ENCODE measurements at places on chromosomes 6 and 20.
A peak's percentile ranks its signal among the peaks of the same experiment; 100 is the strongest.

GRCh38 chr6:104607501-104607900, 252.2 kb downstream of the HACE1 start:
- no peak for DNase-seq

GRCh38 chr6:133577851-133578250, 311.1 kb upstream of the TCF21 start:
- no peak for DNase-seq

- no peak for DNase-seq
These were observed 115.1 kb downstream of the ZMYND8 start for GRCh38 chr20:47241345-47241781.

- DNase-seq = no peak
These were observed 15.6 kb upstream of the NELFCD start for GRCh38 chr20:58965270-58966064.

DNA sequence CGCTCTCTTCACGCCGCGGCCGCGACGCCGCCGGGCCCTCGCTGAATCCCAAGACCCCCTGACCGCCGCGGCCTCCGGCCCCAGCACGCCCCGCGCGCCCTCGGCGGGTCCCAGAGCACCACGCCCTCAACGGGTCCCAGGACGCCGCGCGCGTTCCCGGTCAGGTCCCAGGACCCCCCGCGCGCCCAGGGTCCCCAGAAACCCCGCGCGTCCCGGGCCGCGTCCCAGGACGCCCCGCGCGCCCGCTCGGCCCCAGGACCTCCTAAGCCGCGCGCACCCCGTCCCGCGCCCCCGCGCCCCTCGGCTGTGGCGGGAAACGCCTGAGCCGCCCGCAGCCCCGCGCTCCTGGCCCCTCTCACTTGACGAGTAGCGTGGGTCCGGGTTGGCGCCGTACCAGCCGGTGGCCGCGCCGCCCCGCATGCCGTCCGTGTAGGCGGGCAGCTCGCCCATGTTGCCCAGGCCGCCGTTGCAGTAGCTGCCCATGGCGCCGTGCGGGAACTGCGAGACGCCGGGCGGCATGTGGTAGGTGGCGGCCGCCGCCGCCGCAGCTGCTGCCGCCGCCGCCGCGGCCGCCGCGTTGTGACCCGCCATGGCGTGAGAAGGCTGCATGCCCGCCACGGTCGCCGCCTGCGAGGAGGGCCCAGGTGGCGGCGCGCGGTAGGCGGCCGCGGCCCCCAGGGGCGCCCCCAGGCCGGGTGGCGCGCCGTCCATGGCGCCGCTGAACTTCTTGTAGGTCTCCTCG, 556 bp downstream of the NKX2-4 start:
- no peak for DNase-seq

GRCh38 chr6:15825332-15825930, 162.6 kb upstream of the DTNBP1 start:
- no peak for DNase-seq

DNA sequence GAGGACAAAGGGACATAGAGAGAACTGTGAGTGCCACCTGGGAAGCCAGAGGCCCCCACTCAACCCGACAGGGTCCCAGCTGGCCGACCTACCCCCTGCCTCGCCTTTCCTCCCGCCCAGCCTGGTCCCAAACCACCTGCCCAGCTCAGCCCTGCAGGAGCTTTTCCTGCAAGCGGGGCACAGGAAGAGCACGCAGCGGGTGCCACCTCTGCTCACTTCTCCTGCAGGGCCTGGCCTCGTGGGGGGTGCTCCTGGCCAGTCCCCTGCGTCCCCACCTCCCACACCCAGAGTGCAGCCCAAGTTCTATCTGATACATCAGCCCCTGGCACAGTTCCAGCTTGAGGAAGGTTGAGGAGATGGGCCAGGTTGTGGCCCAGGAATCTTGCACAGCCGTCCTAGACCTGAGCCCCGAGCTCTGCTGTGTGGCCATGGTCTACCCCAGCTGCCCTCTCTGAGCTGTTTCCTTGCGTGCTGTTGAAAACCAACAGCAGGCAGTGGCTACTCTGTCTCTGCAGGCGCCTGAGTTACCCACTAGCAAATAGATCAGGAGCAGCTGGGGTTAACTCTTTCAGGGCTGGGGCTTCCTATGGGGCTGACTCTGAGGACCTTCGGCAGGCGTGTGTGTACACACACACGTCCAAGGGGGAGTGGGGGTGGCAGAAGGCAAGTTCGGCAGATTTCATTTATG, 1.7 kb downstream of the NECAB3 start:
- peak; percentile 34 for DNase-seq

DNA sequence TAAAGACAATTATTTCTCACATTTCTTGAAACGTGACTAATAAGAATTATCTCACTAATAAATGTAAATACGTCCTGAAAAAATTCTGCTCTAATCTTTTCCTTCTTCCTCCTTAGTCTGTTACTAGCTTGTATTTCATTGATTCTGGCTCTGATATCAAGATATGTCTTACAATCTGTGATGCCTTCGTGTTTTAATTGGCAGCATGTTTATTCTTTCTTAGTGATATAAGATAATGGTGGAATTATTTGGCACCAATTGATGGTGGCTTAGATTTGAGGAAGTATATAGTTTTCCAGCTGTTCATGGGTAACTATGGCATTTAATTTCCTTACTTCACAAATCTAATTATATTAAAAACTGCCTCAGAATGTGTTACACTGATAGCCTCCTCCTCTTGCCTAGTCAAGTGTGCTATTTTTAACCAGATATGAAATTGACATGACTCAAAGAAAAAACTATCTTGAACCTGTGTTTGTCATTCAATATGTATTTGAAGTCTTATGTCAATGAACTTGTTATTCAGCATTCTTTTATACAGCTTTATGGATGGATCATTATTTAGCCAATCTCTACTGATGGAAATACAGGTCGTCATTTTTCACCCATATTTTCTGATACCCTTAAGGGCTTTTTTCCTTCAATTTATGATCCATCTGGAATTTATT, 5.3 kb downstream of the CCNC start:
- DNase-seq = no peak

DNA sequence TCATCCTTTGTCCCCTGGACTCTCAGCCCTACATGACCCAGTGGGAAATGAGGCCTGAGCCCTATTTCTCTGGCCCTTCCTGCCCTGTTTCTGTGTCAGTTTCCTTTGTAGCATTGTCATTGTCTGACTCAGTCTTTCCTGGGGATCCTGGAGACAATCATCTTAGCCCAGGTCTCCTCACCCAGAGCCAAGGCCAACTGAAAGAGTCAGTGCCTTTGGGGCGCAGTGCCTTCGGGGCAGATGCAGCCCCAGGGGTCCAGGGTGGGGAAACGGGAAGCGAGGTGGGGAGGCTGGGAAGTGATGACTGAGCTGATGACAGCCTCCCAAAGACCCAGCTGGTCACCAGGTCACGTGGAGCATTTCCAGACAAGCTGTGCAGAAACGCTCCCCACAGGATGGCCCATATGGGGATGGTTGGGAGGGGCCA, 93.3 kb upstream of the SULF2 start:
- no peak for DNase-seq

DNA sequence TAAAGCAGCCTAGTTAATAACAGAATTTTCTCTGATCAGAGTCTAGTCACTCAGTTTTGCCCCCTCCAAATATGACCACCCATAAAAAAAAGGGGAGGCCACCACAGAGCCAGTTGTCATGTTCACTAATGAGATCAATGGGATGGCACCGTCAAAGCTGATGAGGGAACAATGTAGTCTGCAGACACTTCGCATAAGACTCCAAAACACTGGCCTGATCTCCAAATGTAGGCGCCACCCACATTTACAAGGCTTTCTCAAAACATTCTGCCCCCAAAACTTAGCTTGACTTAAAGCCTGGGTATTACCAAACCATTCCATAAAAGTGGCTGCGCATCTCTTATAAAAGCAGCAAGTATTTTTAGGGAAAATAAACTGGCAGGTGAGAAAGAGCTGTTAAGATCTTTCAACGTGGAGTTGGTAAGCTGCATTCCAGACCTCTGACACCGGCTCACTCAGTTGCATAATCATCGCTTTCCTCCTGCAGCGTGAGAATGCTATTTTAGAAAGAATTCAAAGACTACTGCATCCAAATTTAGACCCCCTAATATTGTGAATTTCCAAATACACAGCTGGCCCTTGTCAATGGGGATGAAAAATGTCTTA, 59.3 kb downstream of the TBC1D7 start:
- no peak for DNase-seq

- DNase-seq = no peak
These were observed 452.1 kb upstream of the PLCB4 start for GRCh38 chr20:8616792-8617191.

DNA sequence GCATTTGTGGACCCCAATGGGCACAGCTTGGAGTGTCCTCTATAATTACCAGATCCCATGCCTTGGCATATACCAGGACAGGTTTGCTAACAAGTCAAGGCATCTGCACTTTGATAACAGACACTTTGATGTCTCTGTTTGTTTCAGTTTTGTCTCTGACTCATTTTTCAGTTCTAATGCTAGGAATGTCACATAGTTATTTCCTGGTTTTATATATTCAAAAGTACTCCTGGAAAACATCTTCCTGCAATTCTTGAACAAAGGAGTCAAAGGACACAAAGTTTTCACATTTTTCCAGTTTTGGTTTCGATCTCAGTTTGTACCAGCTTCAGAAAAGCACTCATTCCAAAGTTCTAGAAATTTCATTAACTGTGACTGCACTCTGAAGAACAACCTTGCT, 188.1 kb downstream of the FOXC1 start:
- DNase-seq = no peak

DNA sequence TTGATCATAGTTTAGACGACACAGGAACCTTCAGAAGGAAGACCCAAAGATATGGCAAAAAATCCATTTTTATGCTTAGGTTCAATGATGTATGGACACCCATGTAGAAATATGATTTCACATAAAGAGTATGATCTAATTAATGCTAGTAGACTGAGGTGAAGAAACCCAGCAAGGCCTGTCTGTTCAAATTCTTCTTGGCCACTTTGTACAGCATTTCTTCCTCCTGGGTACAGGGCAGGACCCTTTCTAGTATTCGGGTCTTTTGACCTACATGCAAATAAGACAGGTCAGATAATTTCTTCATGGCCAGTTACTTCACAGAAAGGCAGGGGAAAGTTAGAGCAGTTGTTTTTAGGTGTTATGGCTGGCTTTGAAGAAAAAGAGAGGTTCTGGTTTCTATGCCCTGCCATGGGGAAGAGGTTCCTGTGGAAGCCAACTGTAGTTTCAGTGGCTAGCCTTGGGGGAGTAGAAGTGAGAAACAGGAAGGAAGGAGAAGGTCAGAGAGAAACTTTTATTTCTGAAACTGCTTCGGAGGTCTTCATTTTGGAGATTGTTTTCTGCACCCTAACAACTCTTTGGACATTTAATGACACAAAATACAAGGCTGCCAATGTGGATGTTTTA, 208.3 kb downstream of the PTPRK start:
- peak; percentile 4 for DNase-seq

DNA sequence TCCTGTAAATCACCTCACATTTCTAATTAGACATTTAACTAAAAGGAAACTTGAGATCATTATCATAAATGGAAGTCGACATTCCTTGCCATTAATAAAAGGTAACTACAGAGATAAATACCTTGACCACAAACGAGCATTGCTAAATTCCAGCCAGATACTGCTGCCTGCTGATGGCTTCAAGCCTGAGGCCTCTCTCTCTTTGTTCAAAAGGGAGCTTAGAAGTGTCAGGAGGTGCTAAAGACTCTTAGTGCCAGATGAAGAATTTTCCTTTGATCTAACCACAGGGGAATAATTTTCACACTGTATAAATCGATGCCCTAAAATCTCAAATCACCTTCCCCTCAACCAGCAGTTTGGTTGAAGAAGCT, 248.2 kb upstream of the PMEPA1 start:
- DNase-seq = no peak

DNA sequence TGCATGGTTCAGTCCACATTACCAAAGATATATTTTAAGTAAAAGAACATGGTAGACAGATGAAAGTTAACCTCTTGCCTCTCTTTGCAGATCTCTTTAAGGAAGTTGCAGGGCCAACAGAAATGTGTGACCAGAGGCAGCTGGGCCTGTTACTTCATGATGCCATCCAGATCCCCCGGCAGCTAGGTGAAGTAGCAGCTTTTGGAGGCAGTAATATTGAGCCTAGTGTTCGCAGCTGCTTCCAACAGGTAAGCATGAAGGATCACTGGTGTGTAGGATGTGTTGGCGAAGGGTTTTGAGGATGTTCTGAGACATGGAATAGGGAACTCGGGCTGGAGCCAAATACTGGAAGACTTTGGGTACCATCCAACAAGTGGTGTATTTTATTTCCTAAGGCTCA, 508.6 kb downstream of the UTRN start:
- no peak for DNase-seq

DNA sequence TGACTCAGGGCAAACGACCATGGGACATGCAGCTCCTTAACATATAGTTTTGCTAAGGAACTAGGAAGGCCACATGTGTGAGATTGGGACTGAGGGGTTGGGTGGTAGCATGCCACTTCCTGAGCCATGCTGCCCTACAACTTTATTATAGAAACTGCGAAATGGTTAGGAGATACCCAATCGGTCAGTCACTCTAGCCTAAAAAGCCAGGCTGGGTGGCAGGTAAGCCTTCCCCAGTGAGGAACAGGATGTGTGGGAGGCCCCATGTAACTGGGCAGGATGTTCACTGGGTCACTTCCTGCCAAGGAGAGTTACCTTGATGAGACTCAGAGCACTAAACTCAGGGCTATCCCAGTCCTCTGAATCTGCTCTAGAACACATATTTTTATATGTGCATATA, 123.5 kb downstream of the MAP3K7 start:
- DNase-seq = no peak

DNA sequence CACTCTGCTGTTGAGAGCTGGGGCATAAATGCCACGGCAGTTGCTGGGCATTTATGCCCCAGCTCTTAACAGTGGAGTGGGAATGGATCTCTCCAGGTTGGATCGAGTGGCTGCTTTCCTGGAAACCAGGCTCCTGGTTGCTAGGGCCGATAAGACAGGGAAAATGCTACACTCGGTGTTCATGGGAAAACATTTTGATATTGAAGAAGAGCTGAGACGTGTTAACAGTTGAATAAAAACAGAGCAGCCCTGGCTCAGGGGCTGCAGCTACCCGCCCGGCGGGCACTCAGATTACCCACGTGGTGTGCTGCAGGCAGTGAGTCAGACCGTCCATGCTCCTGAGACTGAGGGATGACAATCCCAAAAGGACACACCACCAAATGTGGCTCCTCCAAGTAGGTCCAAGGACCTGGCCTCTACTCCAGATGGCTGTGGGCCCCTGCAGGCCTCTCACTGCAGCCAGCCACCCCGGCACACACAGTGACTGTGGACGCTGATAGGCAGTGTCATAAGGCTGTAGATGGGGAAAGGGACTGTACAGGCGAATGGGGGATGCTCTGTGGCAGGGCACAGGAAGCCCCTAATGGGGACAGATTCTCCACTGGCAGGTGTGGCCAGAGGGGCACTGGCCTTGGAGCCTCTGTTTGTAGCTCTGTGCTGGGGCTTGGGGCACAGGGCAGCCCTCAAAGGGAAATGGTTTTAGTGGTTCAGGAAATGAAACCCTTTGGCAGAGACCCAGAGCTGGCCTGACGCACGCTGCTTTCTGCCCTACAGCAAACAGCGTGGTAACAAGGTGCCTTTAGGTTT, 237.8 kb downstream of the LY86 start:
- DNase-seq = peak; percentile 82

GRCh38 chr6:89707766-89708165, 69.2 kb upstream of the LYRM2 start:
- no peak for DNase-seq

- DNase-seq = peak; percentile 54
These were observed 348 bp upstream of the PYGB start for GRCh38 chr20:25247518-25247955.

GRCh38 chr20:20518263-20518662, 150.4 kb downstream of the INSM1 start:
- no peak for DNase-seq

Data from hematopoietic multipotent progenitor cell treated with erythropoietin and hydrocortisone succinate and interleukin-3 and kit ligand, for 6 days (in vitro differentiated cells).